ENCODE measurements at places on chromosomes 12 and 14. TPM values are rescaled to one million over a fixed set of nuclear protein-coding genes. Genes with fewer than 3 reads are reported as not detected.

Gene NELL2
- 0.20 TPM for total RNA-seq

Gene PMCH
- not detected for total RNA-seq

Gene TAMALIN
- 0.39 TPM for total RNA-seq

Gene STYK1
- 0.69 TPM for total RNA-seq

Gene EGLN3
- not detected for total RNA-seq

Gene CHGA
- total RNA-seq: not detected

Gene TAS2R7
- total RNA-seq: not detected

Gene OAS1
- total RNA-seq: 5.2 TPM

Gene PLEKHA5
- total RNA-seq: 19.7 TPM

Gene SLC4A8
- total RNA-seq: 2.4 TPM

Measured in HT1080 (cell line).